ENCODE measurements at places on chromosomes 6 and 20.

DNA sequence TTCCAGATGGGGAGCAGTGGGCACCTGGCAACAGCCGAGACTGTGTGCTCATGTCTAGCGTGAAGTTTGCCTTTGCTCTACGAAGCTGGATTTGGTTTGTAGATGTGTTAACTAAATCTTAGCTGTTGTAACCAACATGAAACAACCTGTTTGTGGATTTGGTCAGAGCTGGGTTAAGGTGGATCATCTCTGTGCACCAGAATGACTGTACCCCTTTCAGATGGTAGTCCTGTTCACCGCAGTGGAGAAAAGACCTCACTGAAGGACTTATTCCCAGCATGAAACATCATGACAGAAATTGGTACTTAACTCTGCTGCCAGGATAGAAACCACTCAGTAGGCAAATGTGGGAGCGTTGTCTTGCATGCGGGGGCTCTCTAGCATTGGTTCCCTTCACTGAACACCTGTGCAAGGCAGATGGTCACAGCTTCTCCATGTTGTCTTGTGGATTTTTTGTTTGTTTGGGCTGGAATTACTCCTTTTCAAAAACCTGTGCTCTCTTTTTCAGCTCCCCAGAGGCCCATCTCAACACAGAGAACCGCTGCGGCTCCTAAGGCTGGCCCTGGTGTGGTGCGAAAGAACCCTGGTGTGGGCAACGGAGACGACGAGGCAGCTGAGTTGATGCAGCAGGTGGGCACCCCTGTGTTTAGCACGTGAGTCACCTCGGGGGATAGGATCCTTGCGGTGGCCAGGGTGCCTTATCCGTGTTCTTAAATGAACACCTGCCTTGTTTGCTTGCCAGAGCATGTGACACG, 19.3 kb upstream of the EFCAB8 start:
- no peak for DNase-seq

- no peak for DNase-seq
Observed at GRCh38 chr6:44489910-44490604, 102.6 kb downstream of the CDC5L start.

DNA sequence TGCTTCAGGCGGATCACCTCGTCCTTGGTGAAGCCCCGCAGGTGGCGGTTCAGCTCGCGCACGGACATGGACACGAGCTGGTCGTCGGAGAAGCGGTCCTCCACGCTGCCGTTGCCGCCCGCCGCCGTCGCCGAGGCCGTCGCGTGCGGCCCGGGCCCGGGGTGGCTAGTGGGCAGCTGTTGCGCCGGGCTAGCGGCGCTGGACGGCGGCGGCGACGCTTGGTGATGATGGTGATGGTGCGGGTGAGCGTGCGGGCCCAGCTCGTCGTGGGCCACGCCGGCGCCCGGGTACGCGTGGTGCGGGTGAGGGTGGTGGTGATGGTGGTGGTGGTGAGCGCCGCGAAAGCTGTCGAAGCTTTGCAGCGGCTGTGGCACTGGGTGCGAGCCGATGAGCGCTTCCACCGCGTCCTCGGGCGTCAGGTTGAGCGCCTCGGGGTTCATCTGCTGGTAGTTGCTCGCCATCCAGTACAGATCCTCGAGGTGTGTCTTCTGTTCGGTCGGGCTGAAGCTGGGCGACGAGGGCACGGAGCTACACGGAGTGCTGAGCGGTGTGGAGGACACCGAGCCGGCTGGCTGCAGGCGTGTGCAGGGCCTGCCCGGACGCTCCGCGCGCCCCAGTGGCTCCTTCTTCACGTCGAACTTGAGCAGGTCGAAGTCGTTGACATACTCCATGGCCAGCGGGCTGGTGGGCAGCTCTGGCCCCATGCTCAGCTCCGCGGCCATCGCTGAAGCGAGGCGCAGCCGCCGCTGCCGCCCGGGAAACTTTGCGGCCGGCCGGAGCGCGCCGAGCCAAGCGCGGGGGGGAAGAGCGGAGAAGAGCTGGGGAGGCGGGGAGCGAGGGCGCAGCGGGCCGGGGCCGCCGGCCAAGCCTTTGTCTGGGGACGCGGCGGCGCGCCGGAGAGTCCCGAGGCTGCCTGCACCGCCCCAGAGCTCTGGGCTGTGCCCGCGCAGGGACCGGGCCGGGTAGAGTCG, 622 bp downstream of the MAFB start:
- DNase-seq, result no peak

- no peak for DNase-seq
Observed at GRCh38 chr6:150156460-150156859, 13.6 kb downstream of the PPP1R14C start.
